ENCODE measurements at places on chromosomes 11 and 22.

GRCh38 chr11:1892116-1892515 is 421 bp upstream of the PRR33 start:
- no peak for DNase-seq

- DNase-seq, result no peak
These were observed 583.7 kb downstream of the BRD1 start for GRCh38 chr22:49243965-49244364.

DNA sequence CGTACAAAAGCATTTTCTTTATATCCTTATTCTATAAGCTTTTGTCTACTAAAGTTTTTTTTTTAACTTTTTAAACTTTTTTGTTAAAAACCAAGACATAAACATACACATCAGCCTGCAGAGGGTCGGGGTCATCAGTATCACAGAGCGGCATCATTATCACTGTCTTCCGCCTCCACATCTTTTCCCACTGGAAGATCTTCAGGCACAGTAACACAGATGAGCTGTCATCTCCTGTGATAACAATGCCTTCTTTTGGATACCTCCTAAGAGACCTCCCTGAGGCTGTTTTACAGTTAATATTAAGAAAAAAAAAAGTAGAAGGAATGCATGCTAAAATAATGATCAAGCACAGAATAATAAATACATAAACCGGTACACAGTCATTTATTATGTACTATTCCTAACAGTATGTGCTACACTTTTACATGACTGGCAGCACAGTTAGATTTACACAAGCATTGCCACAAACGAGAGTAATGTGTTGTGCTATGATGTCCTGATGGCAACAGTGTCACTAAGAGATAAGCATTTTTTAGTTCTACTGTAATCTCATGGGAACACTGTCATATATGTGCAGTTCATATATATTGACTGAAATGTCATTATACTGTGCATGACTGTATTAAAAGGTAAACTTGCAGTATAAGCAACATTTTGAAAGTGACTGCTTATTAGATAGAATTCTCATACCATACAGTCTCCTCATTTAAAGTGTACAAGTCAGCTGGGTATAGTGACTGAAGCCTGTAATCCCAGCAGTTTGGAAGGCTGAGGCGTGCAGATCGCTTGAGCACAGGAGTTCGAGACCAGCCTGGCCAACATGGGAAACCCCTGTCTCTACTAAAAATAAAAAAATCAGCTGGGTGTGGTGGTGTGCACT is 58.6 kb downstream of the KDM2A start:
- no peak for DNase-seq

- no peak for DNase-seq
These were observed 24.4 kb downstream of the PGA5 start for GRCh38 chr11:61265357-61265756.

GRCh38 chr11:130763087-130763980 is 152.9 kb downstream of the SNX19 start:
- DNase-seq, result no peak

All from germinal center (tissue), 1 donor.